CD4-positive, alpha-beta T cell treated with Interferon alpha-2 for 1 hour (primary cell): ENCODE measurements at places on chromosomes 1 and 21.

DNA sequence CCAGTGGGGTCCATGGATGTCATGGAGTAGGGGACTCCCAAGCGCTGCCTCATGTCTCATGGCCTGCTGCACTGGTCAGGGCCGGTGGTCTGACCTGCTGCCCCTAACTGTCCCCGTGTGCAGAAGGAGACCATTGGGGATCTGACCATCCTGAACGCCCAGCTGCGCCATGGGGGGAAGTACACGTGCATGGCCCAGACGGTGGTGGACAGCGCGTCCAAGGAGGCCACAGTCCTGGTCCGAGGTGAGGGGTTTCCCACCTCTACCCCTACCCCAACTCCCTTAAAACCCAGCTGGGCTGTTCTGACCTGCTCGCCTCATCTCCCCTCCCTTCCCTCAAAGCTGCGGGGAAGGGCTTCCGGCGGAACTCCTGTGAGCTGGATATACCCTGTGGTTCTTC, 18.6 kb downstream of the TMEM81 start:
- no peak for DNase-seq

GRCh38 chr1:119040906-119041305, 52.8 kb upstream of the TBX15 start:
- no peak for DNase-seq

- DNase-seq: no peak
Observed at GRCh38 chr1:223750730-223751570, 38.6 kb downstream of the CAPN2 start.

DNA sequence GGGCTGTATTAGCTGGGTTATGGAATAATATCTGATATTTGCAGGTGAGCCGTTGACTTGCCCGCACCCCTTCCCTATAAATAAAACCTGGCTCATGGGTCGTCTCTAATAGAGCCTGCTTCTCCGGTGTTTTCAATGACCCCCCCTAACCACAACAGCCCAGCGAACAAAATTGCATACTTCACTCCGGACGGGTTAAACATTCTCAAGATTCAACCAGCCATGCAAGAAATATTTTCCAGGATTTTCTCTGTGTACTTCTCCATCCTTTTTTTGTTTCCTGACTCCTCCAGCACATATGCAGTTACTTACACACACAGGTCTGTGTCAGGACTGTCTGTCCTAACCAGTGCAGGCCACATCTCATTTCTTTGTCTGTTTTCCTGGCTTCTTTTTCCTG, 267.7 kb downstream of the ZNF648 start:
- DNase-seq: no peak

- no peak for DNase-seq
Observed at GRCh38 chr21:36725793-36726386, 27.0 kb downstream of the SIM2 start.

- DNase-seq: peak; percentile 91
Observed at GRCh38 chr1:159076438-159077119, at the start of gene AIM2. AIM2 (minus strand) TSS chr1:159076766; CDS start chr1:159073499, 3,267 bp downstream.

- peak; percentile 34 for DNase-seq
Observed at GRCh38 chr1:1462318-1462966, 9.1 kb upstream of the ATAD3B start.

- DNase-seq: no peak
Observed at GRCh38 chr1:153306303-153307220, 6.2 kb downstream of the PGLYRP3 start.

DNA sequence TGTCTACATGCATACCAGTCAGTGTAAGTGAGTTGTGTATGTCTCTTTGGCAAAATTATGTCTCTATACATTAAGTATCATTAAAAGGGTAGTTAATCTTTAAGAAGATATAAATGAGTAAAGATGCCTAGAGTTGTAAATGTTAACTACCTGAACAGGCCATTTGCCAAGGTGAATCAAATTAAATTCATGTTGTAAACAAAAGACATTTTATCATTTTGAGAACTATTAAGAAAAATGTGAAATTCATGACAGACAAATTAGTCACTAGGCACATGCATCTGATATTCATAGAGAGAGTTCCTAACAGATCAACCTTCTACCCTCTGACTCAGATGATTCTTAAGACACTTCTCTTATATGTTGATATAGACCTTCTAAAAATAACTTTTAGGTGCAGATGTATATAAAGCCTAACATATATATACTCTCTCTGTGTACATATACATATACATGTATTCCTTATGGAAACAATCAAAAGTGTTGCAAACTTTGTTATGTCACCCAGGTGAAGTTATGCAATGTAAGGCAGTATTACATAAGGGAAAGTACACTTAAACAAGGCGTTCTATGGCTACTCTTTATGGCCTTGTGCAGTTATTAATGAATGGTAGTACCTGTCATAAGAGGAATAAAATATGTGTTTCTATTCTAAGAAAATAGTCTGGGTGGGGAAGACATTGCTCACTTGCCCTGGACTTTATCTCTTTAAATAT, at the start of gene TMPRSS15:
Gene TMPRSS15, minus strand, starts transcription at position 51 of the 716 bp plus-strand sequence. CDS start 163 bp downstream, outside the sequence.
- no peak for DNase-seq

DNA sequence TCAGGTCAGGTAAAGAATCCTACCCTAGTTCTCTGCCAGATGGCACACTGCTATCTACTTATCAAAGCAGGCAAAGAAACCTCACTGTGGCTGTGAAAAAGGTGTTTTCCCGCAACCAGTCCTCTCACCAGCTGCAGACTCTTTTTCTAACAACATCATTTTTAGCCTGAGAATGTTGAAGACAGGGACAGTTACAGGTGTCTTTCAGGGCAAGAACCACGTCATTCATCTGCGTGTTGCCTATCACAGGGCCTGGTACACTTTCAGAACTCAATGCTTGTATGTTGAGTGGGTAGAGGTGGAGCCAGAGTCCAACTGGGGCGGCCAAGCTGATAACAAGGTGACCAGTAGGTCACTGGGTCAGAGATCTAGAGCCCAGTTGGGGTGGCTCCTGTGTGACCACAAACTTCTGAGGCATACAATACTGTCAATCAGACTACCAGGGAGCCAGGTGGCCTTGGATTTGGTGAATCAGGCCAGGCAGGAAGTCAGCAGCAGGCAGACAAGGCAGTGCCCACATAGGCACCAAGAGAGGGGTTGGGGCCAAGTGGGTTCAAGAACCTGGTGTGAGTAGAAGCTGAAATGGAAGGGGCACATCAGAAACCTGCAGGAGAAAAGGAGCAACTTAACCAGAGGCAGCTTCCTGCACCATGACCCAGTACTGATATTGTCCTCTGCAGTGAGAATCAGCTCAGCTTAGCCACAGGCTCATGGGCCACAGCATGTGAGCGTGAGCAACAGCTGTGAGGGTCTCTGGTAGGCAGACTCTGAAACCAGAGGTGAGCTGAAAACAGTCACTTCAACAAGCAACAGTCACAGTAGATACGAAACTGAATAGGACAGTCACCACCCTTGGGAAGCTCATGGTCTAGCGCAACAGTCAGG, 123.6 kb downstream of the DTL start:
- peak; percentile 8 for DNase-seq

DNA sequence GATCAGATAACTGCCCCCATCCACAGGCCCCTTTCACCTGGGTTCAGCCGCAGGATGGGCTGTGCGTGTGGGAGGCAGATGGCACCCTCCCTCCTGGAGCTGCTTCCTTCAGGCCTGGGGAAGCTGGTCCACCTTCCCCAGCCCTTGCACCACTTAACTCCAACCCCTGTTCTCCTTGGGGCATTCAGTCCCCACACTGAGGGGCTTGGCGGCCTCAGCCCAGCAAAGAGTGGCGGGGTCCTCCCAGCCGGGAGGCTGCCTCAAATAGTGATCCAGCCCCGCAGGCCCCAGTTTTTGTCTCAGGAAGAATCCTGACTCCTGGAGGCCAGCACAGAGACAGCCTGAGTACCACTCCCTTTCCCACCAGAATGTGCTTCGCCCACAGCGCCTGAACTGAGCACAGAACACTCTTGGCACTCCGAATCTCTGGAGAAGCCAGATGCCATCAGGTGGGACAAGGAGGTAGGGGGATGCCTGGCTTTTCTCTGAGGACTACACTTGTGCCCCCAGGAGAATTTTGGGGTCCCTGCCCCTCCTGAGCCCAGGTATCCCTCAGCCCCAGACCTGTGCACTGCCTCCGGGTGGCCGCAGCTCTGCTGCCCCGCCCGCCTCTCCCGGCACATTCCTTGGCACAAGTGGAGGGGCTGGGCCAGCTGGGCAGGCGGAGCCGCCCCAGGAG, 936 bp downstream of the PAQR6 start:
- no peak for DNase-seq

- DNase-seq: peak; percentile 86
Observed at GRCh38 chr1:28246427-28246832, 10.5 kb downstream of the ATP5IF1 start.

- DNase-seq: no peak
Observed at GRCh38 chr1:208929575-208929974, 653.9 kb upstream of the CAMK1G start.

GRCh38 chr1:209802117-209802779, 3.7 kb downstream of the IRF6 start:
- DNase-seq: no peak

DNA sequence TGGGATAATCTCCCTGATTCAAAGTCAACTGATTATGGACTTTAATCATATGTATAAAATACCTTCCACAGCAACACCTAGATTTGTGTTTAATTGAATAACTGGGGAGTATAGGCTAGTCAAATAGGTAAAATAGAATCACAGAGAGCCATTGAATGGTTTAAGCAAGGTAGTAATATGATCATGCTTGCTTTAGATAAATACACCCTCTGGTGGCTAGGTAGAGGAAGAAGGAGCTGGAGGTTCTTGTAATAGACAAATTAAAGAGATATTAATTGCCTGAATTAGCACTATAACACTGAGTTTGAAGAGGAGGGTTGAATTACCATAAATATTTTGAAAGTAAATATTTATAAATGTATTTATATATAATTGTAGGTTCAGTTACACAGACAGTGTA, 40.3 kb downstream of the DIRAS3 start:
- no peak for DNase-seq

- no peak for DNase-seq
Observed at GRCh38 chr1:246435421-246436041, 71.5 kb downstream of the SMYD3 start.

DNA sequence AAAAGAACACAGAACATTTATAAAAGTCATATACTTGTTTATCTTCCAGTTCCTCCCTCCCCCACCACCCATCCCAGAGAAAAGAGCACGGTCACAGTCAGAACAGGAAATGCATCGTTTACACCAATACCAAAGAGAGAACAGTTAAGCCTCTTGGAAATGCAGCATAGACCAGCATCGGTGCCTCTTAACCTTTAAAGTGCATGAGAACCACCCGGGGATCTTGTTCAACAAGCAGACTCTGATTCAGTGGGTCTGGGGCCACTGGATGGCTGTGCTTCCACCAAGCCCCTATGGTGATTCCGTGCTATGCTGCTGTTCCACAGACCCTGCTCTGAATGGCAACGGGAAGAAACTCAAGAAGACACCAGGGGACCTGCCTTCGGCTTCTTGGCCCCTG, 19.2 kb downstream of the FAM89A start:
- no peak for DNase-seq

GRCh38 chr1:29298246-29298645, 61.9 kb downstream of the PTPRU start:
- DNase-seq: no peak

DNA sequence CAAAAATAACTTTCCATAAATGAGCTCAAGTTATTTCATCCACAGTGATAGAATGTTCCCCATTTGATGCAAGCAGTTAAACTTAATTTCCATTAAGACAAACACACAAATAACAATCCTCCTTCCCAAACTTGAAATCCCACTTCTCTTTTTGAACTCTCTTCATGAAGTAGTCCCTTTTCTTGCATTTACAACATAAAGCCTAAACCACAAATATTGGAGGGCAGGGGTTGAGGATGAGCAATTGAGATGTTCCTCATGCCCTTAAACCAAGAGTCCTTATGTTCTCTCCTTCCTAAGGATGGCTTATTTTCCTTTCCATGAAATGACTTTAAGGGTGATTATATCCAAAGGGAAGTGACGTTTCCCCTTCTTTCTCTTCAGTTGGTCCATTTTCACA, 228.8 kb downstream of the DISC1 start:
- no peak for DNase-seq

DNA sequence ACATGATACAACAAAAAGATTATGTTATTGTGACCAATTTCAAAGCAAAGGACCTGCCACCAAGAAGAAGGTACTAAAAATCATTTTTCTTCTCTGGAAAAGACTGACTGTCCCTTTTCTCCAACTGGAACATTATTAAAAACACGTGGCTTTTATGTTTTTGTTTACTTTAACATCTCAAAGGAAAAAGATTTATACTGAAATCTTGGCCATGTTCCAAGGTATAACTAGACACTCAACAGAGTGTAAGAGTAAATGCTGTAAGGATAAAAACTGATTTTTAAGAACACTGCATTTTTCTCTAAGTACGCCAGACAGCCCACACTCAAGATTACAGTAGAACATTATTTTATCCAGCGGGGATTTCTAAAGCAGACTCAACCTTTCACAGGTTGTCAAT, 62.1 kb downstream of the BRWD1 start:
- no peak for DNase-seq

DNA sequence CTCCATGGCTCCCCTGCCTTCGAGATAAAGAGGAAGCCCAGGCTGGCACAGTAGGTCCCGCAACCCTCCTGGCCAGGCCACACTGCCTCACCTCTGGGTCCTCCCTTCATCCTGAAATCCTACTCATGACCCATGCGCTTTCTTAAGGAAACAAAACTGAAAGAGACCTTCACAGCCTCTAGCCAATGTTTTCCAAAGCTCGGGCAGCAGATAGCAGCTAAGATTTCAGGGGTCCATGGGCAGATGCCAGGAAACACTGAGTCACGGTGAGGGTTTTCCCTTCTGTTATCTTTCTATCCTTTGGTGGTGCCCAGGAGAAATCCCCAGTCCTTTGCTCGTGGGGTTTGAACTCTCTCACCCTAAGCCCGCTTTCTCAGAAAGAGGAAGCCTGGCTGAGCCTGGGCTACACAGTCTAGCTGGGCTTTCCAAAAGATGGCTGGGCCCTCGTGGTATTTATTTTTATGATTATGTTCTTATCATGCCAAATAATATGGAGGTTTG, 26.6 kb downstream of the TTC39A start:
- DNase-seq: no peak

DNA sequence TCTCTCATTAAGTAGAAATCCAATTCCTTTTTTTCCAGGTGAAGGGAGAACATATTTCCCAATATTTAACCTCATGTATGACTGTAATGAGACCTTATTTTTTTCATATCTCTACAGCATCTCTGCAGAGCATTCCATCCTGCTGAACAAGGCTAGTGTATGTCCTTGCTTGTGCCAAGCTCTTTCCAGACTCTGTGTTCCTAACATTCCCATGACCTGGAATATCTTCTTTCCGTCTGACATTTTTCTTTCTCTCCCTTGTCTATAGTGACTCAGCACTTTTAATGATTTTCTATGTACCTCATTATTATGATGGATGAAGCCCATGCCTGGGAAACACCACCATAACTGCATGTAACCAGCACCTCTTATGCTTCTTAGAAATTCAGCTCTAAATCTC, 278.3 kb upstream of the NRIP1 start:
- DNase-seq: no peak

GRCh38 chr1:62309906-62310305, 9.3 kb downstream of the KANK4 start:
- DNase-seq: no peak

DNA sequence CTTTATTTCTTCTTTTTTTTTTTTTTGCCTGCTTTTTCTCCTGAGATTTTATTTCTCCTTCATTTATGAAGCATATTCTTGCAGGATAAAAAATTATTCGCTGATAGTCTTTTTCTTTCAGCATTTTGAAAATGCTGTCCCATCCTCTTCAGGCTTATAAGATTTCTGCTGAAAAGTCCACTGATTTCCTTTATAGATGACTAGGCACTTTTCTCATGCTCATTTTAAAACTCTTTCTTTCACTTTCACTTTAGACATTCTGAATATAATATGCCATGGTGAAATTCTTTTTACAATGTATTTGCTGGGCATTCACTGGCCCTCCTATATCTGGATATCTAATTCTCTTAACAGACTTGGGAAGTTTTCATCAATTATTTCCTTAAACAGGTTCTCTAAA, 25.5 kb upstream of the GTF2B start:
- no peak for DNase-seq
